ENCODE measurements at places on chromosomes 13 and 19. TPM values are rescaled to one million over a fixed set of nuclear protein-coding genes. Genes with fewer than 3 reads are reported as not detected.

The MRPL4 gene
- 39.8 TPM for total RNA-seq

The CRX gene
- total RNA-seq, result 0.07 TPM

The MISP gene
- total RNA-seq, result not detected

GRCh38 chr19:49951806-49952478 lies 9.0 kb downstream of the SIGLEC11 start:
- H3K27ac ChIP-seq, result no peak overlapping the region
- no peaks in the 10 kb centered on the region for H3K27me3 ChIP-seq
- DNase-seq, result no peak
- H3K36me3 ChIP-seq, result no peaks in the 10 kb centered on the region

- no peaks in the 10 kb centered on the region for H3K36me3 ChIP-seq
- H3K27me3 ChIP-seq, result no peaks in the 10 kb centered on the region
- DNase-seq, result peak; percentile 49
- H3K4me3 ChIP-seq, result no peak overlapping the region
- H3K27ac ChIP-seq, result peak overlapping the region; percentile 63
- peaks cover 44% of the 10 kb centered on the region for H3K4me1 ChIP-seq
These were observed 80.4 kb downstream of the DLEU7 start for GRCh38 chr13:50762969-50763567.

- peak overlapping the region; percentile 67 for H3K4me3 ChIP-seq
- peaks cover 15% of the 10 kb centered on the region for H3K4me1 ChIP-seq
- peaks cover 3% of the 10 kb centered on the region for H3K36me3 ChIP-seq
- H3K27me3 ChIP-seq, result no peaks in the 10 kb centered on the region
- DNase-seq, result no peak
These were observed 26.5 kb downstream of the NUMBL start for GRCh38 chr19:40663695-40664692.

GRCh38 chr13:77919246-77919920 lies 752 bp upstream of the EDNRB start:
- H3K27ac ChIP-seq, result no peak overlapping the region
- no peaks in the 10 kb centered on the region for H3K36me3 ChIP-seq
- peaks cover 14% of the 10 kb centered on the region for H3K4me1 ChIP-seq
- DNase-seq, result no peak

- H3K36me3 ChIP-seq, result no peaks in the 10 kb centered on the region
- H3K4me3 ChIP-seq, result no peak overlapping the region
- no peak for DNase-seq
- no peaks in the 10 kb centered on the region for H3K27me3 ChIP-seq
These were observed 142.2 kb downstream of the TBC1D4 start for GRCh38 chr13:75339635-75340374.

DNA sequence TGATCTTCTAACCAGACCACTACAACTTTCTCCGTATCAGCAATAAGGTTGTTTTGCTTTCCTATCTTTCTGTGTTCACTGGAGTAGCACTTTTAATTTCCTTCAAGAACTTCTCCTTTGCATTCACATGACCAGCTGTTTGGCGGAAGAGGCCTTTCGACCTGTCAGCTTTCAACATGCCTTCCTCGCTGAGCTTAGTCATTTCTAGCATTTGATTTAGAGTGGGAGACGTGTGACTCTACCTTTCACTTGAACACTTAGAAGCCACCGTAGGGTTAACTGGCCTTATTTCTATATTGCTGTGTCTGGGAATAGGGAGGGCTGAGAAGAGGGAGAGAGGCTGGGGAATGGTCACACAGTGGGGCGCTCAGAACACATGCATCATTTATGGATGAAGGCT lies 104.7 kb downstream of the TUBGCP3 start:
- no peak overlapping the region for H3K4me3 ChIP-seq
- H3K27ac ChIP-seq, result no peak overlapping the region
- H3K4me1 ChIP-seq, result no peaks in the 10 kb centered on the region

- peaks cover 3% of the 10 kb centered on the region for H3K4me1 ChIP-seq
- no peak for DNase-seq
- no peak within 1 kb of the TSS for H3K4me3 ChIP-seq
- peaks cover 20% of the 10 kb centered on the region for H3K27me3 ChIP-seq
These were observed at the start of gene TRPC4 for GRCh38 chr13:37869756-37870488. TRPC4 (minus strand) TSS chr13:37869772; CDS start chr13:37783333, 86,439 bp downstream.

GRCh38 chr13:113220877-113221276 lies 11.5 kb downstream of the CUL4A start:
- no peak for DNase-seq
- no peak overlapping the region for H3K27ac ChIP-seq
- no peaks in the 10 kb centered on the region for H3K27me3 ChIP-seq
- H3K36me3 ChIP-seq, result peaks cover 56% of the 10 kb centered on the region
- no peaks in the 10 kb centered on the region for H3K4me1 ChIP-seq
- H3K4me3 ChIP-seq, result no peak overlapping the region

DNA sequence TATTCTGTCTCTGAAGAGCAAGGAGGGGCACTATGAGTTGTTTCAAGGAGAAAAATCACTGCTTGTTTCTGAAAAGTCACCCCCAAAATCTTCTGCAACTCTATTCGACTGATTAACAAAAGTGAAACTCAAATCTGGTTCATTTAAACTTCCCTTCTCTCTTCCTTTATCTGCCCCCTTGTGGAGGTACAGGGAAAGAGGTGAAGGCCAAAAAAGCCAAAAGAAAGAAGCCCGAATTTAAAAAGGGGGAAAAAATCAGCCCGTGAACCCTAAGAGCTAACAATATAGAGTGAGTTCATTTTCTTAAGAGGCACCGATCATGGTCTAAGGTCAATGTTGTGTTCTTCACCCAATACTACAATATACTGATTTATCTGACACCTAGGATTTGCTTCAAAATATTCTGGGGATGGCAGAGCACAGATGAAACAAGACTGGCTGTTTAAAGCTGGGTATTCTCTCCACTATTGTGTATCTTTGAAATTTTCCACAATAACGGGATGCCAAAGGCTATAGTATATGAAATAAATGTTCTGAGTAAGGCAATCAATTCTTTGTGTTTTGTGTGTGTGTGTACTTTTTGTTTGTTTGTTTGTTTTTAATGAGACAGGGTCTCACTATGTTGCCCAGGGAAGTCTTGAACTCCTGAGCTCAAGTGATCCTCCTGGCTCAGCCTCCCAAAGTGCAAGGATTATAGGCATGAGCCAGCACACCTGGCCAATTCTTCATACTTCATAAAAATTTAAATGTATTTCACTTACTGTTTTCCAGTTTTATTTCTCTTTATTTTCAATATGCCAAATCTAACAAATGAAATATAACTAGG lies 55.0 kb upstream of the EEF1AKMT1 start:
- no peaks in the 10 kb centered on the region for H3K4me1 ChIP-seq
- no peak overlapping the region for H3K4me3 ChIP-seq
- H3K27me3 ChIP-seq, result no peaks in the 10 kb centered on the region
- peak overlapping the region; percentile 74 for H3K27ac ChIP-seq
- no peaks in the 10 kb centered on the region for H3K36me3 ChIP-seq
- DNase-seq, result peak; percentile 76

DNA sequence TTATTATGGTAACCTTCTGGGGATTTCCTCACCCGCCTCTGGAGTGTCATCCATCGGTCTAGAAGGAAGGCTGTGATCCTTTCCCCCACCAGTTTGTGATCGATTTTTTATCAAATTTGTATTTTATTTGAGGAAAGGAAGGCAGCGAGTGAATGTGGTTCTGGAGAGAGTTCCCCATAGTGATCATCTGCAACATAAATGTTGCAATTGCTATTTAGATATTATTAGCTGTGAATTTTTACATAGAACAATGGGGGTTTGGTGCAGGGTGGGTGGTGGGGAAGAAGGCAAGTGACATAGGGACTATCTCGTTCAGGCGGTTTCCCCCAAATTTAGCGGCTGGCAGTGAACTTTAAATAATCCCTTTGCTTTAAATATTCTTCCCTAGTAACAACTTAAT lies 1.2 kb downstream of the CDK8 start:
- peaks cover 4% of the 10 kb centered on the region for H3K27me3 ChIP-seq
- H3K4me1 ChIP-seq, result peaks cover 17% of the 10 kb centered on the region
- no peaks in the 10 kb centered on the region for H3K36me3 ChIP-seq
- H3K4me3 ChIP-seq, result peak overlapping the region; percentile 67
- no peak for DNase-seq

All from B cell (primary cell).